Activated CD4-positive, alpha-beta T cell treated with anti-CD3 and anti-CD28 coated beads, Interleukin-2, amount 50 U/mL, for 24 hours (primary cell): ENCODE measurements at places on chromosomes 16 and 17.

- no peak for DNase-seq
Observed at GRCh38 chr17:63837962-63838600, 4.4 kb downstream of the SMARCD2 start.

DNA sequence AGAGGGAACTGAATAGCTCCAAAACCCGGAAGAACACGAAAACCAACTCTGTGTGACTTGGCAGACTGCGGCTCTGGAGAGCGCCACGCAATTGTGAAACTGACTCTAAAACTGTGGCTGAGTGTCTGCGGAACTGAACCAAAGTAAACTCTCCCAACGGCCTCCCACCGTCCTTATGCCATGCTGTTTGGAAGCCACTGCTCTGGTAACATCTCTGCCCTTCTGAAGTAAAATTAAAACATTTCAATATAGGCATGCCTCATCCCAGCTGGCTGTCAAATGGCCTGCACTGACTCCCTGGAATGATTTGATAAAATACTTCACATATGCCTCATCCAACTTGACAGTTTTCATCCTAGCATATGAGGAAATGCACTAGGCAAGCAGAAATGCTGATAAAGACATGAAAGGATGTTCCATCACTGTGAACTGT is 70.2 kb downstream of the PARN start:
- no peak for DNase-seq

DNA sequence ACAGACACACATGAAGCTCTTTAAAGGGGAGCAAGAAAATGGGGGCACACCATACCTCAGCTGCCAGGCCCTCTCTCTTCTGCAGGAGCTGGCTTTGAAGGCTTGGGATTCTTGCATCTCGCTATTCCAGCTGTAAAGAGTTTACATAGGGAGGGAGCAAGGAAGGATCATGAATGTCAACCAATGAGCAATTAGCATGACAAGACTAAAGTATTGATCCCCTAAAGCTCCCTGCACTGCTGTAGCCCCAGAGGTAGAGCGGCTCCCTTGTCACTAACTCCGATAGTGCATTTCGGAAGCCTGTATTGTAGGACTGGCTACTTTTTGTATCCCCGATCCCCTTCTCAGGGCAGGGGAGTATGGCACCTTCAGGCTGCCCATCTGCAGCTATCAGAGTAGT is 113.4 kb upstream of the PMFBP1 start:
- no peak for DNase-seq

- no peak for DNase-seq
Observed at GRCh38 chr16:67194260-67194659, 2.3 kb downstream of the E2F4 start.

GRCh38 chr17:78920528-78920927 is 4.7 kb downstream of the TIMP2 start:
- DNase-seq = no peak

DNA sequence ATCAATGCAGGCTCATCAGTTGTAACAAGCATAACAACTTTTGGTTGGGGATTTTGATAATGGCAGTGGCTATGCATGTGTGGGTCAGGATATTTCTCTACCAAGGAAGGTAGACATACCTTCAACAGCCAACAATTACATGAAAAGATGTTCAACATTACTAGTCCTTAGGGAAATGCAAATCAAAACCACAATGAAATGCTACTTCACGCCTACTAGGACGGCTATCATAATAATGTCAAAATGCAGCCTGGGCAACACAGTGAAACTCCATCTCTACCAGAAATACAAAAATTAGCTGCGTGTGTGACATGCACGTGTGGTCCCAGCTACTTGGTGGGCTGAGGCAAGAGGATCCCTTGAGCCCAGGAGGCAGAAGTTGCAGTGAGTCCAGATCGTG is 7.3 kb upstream of the SLC5A10 start:
- DNase-seq = no peak

DNA sequence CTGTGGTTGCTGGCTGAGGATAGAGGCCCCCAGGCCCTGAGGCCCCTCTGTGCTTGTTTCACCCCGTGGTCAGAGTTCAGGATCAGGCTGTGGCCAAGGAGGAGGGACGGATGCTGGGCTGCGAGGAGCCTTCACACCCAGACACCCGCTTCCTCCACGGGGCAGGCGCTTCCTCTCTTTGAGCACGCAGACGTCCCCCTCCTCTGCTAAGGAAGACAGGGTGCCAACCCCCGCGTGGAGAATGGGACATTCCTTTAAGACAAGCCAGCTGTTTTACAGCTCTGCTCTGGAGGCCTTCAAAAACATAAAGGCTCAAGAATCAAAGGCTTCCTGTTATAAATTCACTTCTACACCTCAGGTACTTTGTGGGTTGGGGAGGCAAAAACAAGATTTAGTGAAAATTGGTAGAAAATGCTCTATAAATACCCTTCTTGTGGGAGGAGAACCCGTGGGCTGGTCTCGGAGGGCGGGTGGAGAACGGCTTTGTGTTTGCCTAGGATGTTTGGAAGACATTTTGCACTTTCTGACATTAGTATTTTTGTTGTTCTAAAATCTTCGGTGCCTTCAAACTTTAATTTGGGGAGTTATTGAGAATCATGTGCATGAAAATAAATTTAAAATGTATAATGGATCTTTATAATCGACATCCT is 60.8 kb upstream of the FOXF1 start:
- DNase-seq = no peak

- no peak for DNase-seq
Observed at GRCh38 chr17:8393470-8394231, 4.0 kb downstream of the RNF222 start.

DNA sequence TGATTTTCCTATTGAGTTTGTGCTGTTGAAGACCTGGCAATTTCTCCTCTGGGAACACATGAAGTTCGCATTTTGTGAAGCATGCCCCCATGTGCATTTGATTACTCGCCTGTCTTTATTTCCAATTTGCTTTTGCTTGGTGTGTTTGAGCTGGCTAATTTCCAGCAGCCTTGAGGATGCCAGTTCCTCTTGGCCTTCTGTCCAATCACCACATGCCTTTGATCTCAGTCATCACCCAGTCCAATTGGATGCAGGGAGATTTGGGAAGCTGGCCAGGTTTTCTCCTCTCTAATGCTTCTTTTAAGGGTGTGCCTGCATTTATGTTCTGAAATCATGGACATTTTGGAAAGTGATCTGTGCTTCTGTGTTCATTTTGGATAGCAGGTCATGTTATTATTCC is 3.8 kb upstream of the TMEM100 start:
- no peak for DNase-seq

DNA sequence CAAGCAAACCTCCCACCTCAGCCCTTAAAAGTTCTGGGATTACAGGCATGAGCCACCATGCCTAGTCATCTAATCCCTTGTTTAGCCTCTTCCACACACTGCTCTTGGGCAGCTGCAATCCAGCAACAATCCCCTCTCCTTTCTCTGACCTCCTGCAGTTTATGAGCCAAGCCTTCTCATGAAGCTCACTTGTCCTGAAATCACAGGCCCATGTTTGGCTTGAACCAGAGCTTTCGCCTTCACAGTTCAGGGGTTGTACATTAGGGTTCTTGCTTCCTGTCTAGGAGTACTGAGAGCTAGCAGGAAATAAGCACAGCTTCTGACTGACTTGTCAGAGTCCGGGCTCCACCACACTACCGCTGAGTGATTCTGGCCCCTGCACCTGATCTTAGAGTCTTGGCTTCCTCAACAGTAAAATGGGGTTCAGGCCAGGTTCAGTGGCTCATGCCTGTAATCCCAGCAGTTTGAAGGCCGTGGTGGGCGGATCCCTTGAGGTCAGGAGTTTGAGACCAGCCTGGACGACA is 16.3 kb downstream of the ERAL1 start:
- peak; percentile 13 for DNase-seq

DNA sequence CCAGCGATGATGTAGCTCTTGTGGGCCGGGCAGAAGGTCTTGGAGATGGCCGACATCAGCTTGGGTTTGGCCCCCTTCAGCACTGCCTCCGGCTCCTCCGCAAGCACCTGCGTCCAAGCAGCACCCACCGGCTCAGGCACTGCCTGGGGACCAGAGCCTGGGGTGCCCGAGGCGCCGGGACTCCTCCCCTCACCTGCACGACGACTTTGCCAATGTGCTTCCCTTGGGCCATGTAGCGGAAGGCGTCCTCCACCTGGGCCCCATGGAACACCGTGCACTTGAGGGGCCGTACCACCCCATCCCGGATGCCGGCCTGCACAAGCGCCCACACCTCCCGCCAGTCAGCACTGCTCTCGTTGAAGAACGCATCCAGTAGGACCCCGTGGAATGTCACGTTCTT is 15.0 kb downstream of the FASN start:
- DNase-seq = no peak

DNA sequence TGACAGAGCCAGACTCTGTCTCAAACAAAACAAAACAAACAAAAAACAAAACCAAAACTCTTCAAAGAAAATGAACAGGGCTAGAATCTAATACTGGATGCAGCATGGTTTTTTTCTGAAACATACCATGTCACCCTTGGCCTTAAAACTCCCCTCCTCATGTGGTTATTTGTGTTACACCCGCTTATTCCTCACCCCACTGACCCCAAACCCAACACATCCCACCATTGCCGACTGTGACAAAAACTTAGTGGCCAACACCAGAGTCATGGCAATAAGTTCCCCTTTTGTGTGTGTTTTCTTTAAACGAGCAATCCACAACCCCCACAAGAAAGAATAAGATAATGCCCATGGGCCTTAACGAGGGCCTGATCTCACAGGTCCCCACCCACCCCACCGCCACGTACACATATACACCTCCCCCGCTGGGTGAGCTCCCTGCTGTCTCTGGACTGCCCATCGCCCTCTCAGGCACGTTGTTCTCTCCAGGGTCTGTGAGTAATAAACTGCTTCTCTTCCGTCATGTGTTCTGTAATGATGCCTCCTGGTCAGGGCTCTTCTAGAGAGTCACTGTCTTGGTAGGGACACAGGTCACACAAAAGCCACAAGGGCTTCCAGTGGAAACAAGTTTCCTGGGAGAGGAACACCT is 16.8 kb upstream of the ENGASE start:
- no peak for DNase-seq

DNA sequence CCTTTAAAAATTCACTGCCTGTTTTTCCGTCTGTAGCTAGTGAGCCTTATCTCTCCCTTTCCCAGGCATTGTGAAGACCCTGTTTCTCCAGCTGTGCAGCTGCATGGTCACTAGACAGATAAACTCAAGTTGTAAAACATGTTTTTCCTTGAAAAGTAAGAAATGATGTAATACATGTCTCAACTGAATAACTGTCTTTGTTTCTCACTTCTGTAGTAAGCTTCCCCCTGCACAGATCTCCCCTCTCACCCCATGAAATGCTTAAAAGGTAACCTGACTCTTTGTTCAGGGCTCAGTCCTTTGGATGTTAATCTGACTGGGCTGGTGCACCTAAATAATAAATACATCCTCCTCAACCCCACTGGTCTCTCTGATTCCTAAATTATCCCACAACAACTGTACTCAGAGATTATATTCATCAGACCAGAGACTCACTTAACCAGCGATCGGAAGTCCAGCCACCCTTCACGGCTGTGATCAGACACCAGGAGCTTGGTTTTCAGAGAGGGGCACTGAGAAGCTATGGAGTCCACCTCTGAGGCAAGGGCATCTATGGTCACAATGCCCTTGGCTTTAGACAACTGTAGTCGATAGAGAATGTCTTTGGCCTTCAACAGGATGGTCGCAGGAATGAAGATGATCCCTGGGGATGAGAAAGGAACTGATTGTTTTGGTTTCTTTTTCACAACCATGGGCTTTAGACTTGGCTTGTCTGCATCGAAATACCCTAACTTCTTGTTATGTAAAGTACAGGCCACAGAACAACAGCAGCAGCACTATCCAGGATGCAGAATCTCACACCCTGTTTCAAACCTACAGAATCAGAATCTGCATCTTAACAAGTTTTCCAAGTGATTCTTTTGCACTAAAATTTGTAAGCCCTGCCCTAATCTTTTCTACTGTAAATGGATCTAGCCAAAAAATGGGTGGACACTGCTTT is 15.4 kb downstream of the ACSM1 start:
- DNase-seq = no peak

GRCh38 chr17:44069974-44070454 is 521 bp upstream of the G6PC3 start:
- DNase-seq = no peak

DNA sequence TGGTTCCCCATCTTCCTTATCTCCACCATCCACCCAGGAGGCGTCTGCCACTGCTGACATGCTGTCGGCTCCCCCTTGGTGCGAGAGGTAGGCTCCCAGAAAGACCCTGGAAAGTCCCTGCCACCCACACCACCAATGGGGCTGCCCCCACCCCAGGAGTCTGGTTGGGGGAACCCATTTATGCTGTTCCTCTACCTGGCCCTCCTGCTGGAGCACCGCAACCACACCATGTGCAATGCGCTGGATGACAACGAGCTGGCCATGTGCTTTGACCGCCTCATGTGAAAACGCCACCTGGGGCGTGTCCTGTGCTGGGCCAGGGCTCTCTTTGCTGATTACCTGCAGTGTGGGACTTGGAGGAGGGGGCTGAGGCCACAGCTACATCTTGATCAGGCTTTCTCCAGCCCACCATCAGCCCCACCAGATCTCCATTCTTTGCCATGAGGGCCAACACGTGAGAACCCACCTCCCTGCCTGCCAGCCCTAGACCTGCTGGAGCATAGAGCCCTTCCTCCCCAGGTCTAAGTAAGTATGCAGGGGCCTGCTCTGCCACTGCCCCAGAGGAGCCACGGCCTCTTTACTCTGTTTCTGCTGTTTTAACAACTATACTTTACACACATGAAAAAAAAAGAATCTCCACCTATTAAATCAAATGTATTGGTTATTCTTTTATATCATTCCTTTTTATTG is 7.9 kb upstream of the ALDH3A1 start:
- DNase-seq = no peak

GRCh38 chr17:76687298-76688164 is 23.2 kb downstream of the MXRA7 start:
- DNase-seq = no peak

- no peak for DNase-seq
Observed at GRCh38 chr17:7440113-7440833, 961 bp downstream of the FGF11 start.

DNA sequence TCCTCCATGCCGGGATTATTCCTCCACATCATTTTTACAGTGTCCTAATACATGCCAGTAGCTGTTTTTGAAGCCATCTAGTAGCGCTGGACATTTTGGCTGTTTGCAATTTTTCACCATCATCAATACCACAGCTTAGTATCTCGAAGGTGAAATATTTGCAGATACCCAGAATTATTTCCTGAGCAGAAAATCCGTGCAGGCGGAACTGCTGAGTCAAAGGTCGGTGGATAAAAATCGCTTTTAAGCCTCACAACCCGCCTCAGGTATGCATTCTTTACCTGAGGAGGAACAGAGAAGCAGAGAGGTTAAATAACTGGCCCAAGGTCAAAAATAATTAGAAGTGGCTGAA is 584 bp upstream of the TNRC6A start:
- DNase-seq = peak; percentile 4

DNA sequence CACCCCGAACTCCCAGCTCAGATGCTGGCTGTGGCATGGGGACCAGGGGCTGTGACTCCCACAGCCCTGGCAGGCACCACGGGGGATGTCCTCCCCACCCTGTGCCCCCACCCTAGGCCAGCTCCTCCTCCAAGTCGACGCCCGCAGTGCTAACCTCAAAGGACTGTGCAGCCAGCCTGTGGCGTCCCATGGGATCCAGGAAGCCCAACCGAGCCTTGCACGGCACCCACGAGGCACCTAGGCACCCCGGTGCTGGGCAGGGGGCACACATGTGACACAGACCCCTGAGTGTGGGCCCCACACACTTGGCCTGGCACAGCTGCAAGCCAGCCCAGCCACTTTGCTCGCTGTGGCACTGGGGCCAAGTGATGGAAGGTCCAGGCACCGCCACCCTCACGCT is 3.9 kb downstream of the GCGR start:
- no peak for DNase-seq

GRCh38 chr16:5560084-5560483 is 462.5 kb upstream of the EEF2KMT start:
- no peak for DNase-seq

GRCh38 chr17:14745541-14745940 is 444.7 kb downstream of the HS3ST3B1 start:
- no peak for DNase-seq
